T-helper 17 cell (primary cell): ENCODE measurements at places on chromosomes 6 and 20. TPM values are rescaled to one million over a fixed set of nuclear protein-coding genes. Genes with fewer than 3 reads are reported as not detected.

The ARMH2 gene
- total RNA-seq: 1.1 TPM

The DLK2 gene
- 0.25 TPM for total RNA-seq

DNA sequence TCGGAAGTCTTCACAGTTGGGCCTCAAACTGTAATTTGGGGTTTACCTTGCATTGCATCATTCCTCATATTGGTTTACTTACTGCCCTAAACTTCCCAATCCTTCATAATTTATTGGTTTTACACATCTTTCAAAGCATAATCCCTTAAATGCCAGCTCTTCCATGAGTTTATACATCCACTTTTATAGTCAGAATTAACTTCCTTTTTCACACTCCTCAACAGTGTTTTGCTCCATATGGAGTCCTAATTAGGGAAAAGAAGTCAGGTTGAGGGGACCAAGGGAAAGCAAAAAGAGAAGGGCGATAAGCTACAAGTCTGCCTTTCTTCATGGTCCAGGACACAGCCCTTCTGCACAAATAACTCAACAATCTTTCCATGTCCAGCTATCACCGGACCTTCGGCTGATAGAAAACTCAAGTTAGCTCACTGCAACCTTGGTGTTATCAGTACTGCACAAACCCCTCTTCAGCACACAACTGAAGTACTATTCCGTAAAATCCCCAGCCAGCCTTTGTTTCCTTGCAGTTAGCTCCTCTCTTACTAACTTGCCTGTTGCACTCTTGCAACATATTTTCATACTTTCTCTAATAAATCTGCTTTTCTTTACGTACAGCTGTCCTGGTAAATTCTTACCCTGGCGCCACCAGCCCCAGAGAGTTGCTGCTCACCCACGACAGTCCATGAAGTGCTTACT lies 2.0 kb downstream of the EEF1E1 start:
- H3K4me3 ChIP-seq: peak overlapping the region; percentile 33
- peaks cover 21% of the 10 kb centered on the region for H3K4me1 ChIP-seq
- DNase-seq: no peak
- peaks cover 5% of the 10 kb centered on the region for H3K27me3 ChIP-seq

The OSTM1 gene
- 38.5 TPM for total RNA-seq

GRCh38 chr20:17882065-17882833 lies 86.3 kb downstream of the SNX5 start:
- H3K27me3 ChIP-seq: peaks cover 53% of the 10 kb centered on the region
- H3K4me3 ChIP-seq: no peak overlapping the region
- peaks cover 4% of the 10 kb centered on the region for H3K36me3 ChIP-seq
- H3K27ac ChIP-seq: no peak overlapping the region
- no peak for DNase-seq

DNA sequence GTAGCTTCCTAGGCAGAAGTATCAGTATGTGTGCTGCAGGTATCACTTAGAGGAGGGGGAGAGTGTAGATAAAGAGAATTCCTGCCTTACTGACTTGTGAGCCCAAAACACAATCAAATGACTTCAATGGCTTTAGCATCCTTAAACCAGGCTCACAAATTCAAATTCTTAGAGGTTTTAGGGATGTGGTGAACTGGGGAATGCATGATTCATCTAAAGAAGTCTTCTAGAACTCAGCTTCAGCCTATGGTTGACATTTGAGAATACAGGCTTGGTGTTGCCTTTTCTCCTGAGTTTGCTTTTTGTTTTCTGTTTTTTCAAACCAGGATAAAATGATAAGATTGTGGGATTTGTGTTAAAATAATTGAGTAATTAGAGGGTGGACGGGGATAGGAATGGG lies 14.4 kb downstream of the SNRPC start:
- DNase-seq: no peak
- H3K27ac ChIP-seq: peak overlapping the region; percentile 39
- peaks cover 16% of the 10 kb centered on the region for H3K4me1 ChIP-seq
- H3K4me3 ChIP-seq: no peak overlapping the region

- no peaks in the 10 kb centered on the region for H3K27me3 ChIP-seq
- no peak overlapping the region for H3K27ac ChIP-seq
- DNase-seq: no peak
- H3K4me1 ChIP-seq: peaks cover 2% of the 10 kb centered on the region
- no peaks in the 10 kb centered on the region for H3K36me3 ChIP-seq
- no peak overlapping the region for H3K4me3 ChIP-seq
Measured at GRCh38 chr20:25499031-25499430, 86.3 kb downstream of the NINL start.

DNA sequence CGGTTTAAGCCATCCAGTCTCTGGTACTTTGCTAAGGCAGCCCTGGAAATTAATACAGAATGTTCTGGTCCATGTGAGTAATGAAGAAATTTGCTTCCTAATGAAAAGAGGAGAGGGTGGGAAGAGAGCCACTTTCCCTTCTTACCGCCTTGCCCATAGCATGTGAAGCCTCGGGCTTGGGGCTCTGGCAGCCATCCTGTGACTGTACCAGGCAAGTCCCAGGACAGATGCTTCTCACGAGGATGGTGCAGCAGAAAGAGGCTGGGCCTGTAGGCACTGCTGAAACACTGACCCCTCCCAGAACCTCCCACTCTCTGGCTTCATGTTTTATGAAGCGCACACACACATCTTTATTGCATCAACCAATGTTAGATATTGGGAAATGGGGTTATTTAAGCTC lies 74.8 kb downstream of the IYD start:
- no peak for DNase-seq
- H3K27me3 ChIP-seq: peaks cover 7% of the 10 kb centered on the region
- H3K4me3 ChIP-seq: no peak overlapping the region
- no peaks in the 10 kb centered on the region for H3K4me1 ChIP-seq
- no peaks in the 10 kb centered on the region for H3K36me3 ChIP-seq

The CST7 gene
- 22.8 TPM for total RNA-seq

The TFB1M gene
- total RNA-seq: 16.6 TPM

GRCh38 chr20:16647875-16648597 lies 74.8 kb upstream of the KIF16B start:
- H3K36me3 ChIP-seq: no peaks in the 10 kb centered on the region
- no peak overlapping the region for H3K4me3 ChIP-seq
- no peak overlapping the region for H3K27ac ChIP-seq
- H3K4me1 ChIP-seq: no peaks in the 10 kb centered on the region
- DNase-seq: no peak
- H3K27me3 ChIP-seq: peaks cover 36% of the 10 kb centered on the region

- H3K27ac ChIP-seq: no peak overlapping the region
- H3K4me1 ChIP-seq: no peaks in the 10 kb centered on the region
- no peaks in the 10 kb centered on the region for H3K27me3 ChIP-seq
- H3K36me3 ChIP-seq: no peaks in the 10 kb centered on the region
Measured at GRCh38 chr6:72861059-72861458, 239.2 kb downstream of the KCNQ5 start.

The AAR2 gene
- 23.0 TPM for total RNA-seq

- H3K4me3 ChIP-seq: no peak overlapping the region
- H3K27me3 ChIP-seq: no peaks in the 10 kb centered on the region
- no peak for DNase-seq
- no peaks in the 10 kb centered on the region for H3K4me1 ChIP-seq
Measured at GRCh38 chr20:40072907-40073306, 616.1 kb downstream of the MAFB start.

- no peaks in the 10 kb centered on the region for H3K27me3 ChIP-seq
- no peaks in the 10 kb centered on the region for H3K4me1 ChIP-seq
- H3K27ac ChIP-seq: no peak overlapping the region
- no peak for DNase-seq
- no peak overlapping the region for H3K4me3 ChIP-seq
Measured at GRCh38 chr6:164273491-164273890, 859.0 kb downstream of the QKI start.

GRCh38 chr6:13432526-13433184 lies 54.7 kb downstream of the GFOD1 start:
- peaks cover 35% of the 10 kb centered on the region for H3K4me1 ChIP-seq
- H3K36me3 ChIP-seq: no peaks in the 10 kb centered on the region
- H3K27ac ChIP-seq: no peak overlapping the region
- H3K27me3 ChIP-seq: no peaks in the 10 kb centered on the region

- H3K27ac ChIP-seq: peak overlapping the region; percentile 63
- H3K27me3 ChIP-seq: no peaks in the 10 kb centered on the region
Measured at GRCh38 chr6:31719001-31719400, 2.5 kb downstream of the LY6G6C start.

- peak within 1 kb of the TSS; percentile 99 for H3K4me3 ChIP-seq
- peaks cover 42% of the 10 kb centered on the region for H3K27me3 ChIP-seq
Measured at GRCh38 chr6:57221936-57222742, at the start of gene RAB23. Gene RAB23 (minus strand): TSS chr6:57222307. CDS start chr6:57210380, 11,927 bp downstream.

DNA sequence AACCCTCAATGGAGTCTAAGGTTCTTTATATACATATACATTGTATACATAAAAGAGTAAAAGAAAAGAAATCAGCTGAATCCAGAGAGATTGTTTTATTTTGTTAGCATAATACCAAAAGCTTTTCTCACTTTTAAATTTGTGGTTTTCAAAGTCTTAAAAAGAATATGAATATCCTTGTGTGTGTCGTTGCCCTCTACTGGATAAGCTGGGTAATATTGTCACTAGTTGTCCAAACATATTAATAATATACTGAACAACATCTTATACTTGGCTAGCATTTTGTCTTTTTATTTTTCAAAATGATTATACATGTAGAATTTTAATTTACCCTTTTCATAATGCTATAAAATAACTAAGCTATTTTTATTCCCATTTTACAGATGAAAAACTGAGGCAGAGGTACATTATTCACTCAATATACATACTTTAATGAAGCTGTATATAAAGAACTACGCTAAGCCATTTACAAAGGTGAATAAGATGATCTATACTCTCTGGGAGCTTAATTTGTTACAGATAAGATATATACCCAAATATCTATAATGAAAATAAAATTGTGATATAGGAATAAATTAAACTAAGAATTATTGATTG lies 531.7 kb downstream of the TFAP2B start:
- DNase-seq: no peak
- H3K4me3 ChIP-seq: no peak overlapping the region
- no peaks in the 10 kb centered on the region for H3K36me3 ChIP-seq
- H3K27ac ChIP-seq: no peak overlapping the region
- H3K4me1 ChIP-seq: no peaks in the 10 kb centered on the region

The COL10A1 gene
- not detected for total RNA-seq

The IMPG1 gene
- not detected for total RNA-seq

The HLA-F gene
- 629 TPM for total RNA-seq

- no peak overlapping the region for H3K4me3 ChIP-seq
- peaks cover 7% of the 10 kb centered on the region for H3K4me1 ChIP-seq
- peaks cover 70% of the 10 kb centered on the region for H3K27me3 ChIP-seq
- H3K27ac ChIP-seq: no peak overlapping the region
- H3K36me3 ChIP-seq: peaks cover 6% of the 10 kb centered on the region
- DNase-seq: no peak
Measured at GRCh38 chr6:10424040-10424439, 9.2 kb upstream of the TFAP2A start.

GRCh38 chr6:136528477-136528876 lies 21.7 kb downstream of the MAP7 start:
- peaks cover 10% of the 10 kb centered on the region for H3K4me1 ChIP-seq
- no peaks in the 10 kb centered on the region for H3K36me3 ChIP-seq
- H3K27ac ChIP-seq: no peak overlapping the region
- peaks cover 30% of the 10 kb centered on the region for H3K27me3 ChIP-seq
- no peak for DNase-seq

DNA sequence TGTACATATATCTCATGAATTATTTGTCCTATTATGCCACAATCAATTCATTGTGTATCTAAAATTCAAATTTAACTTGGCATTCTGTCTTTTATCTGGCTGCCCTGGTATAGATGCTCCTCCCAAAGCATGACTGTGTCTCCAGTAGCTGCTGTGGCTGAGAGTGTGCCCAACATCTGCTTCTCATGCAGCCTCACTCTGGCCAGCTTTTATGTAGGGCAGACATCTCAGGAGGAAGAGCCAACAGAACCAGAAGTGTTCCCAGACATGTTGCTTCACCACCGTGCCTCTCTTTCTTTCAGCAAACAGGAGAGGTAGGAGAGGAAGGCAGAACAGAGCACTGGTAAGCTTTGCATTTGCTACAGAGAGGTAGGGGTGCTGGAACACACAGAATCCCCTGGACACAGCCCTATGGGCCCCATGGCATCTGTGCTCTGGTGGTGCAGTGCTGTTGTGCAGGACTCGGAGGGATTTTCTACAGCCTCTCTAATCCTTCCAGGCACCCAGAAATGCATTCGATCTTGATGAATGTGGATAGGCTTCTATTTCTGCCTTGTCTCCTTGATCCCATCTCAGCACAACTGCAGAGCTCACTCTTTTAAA lies 637.1 kb downstream of the UTRN start:
- H3K4me3 ChIP-seq: no peak overlapping the region
- H3K27me3 ChIP-seq: peaks cover 6% of the 10 kb centered on the region
- DNase-seq: no peak
- peaks cover 3% of the 10 kb centered on the region for H3K4me1 ChIP-seq

The PRR18 gene
- not detected for total RNA-seq

The HTR1E gene
- total RNA-seq: not detected

GRCh38 chr20:40939667-40940066 lies 89.0 kb upstream of the TOP1 start:
- no peak overlapping the region for H3K4me3 ChIP-seq
- H3K27ac ChIP-seq: no peak overlapping the region
- H3K36me3 ChIP-seq: no peaks in the 10 kb centered on the region
- H3K4me1 ChIP-seq: no peaks in the 10 kb centered on the region
